ENCODE measurements at places on chromosomes 2 and 18. TPM values are rescaled to one million over a fixed set of nuclear protein-coding genes. Genes with fewer than 3 reads are reported as not detected.

- H3K4me3 ChIP-seq: no peak overlapping the region
- no peaks in the 10 kb centered on the region for H3K36me3 ChIP-seq
- peak; percentile 12 for DNase-seq
- no peaks in the 10 kb centered on the region for H3K4me1 ChIP-seq
- H3K27ac ChIP-seq: no peak overlapping the region
These were observed 644.6 kb upstream of the CNTNAP5 start for GRCh38 chr2:123380370-123380935.

DNA sequence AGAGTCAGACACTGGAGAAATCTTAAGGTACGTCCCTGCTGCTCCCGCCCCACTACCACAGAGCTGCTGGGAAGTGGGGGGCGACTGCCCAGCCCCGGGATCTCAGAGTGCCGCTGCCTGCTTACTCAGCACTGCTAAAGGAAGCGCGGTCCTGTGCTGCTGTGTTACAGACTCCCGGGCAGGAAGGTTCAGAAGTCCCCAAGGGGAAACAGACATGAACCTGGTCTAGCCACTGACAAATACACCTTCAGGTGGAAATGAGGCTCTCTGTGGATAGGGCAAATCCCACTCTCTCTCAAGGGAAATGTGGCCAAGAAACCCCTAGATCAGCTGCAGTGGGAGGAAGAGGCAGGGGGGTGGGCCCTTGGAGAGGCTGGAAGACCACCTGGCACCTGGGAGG lies 13.7 kb downstream of the MTERF4 start:
- DNase-seq: no peak
- H3K4me3 ChIP-seq: no peak overlapping the region
- H3K27ac ChIP-seq: no peak overlapping the region
- H3K4me1 ChIP-seq: no peaks in the 10 kb centered on the region
- no peaks in the 10 kb centered on the region for H3K27me3 ChIP-seq

GRCh38 chr2:128504246-128505149 lies 185.8 kb upstream of the HS6ST1 start:
- no peaks in the 10 kb centered on the region for H3K36me3 ChIP-seq
- H3K4me3 ChIP-seq: no peak overlapping the region
- no peaks in the 10 kb centered on the region for H3K27me3 ChIP-seq
- no peak overlapping the region for H3K27ac ChIP-seq

GRCh38 chr2:55771612-55772011 lies 78.0 kb upstream of the PNPT1 start:
- no peak overlapping the region for H3K4me3 ChIP-seq
- DNase-seq: peak; percentile 56
- no peaks in the 10 kb centered on the region for H3K4me1 ChIP-seq
- H3K36me3 ChIP-seq: no peaks in the 10 kb centered on the region
- H3K27ac ChIP-seq: no peak overlapping the region

GRCh38 chr2:106044021-106044420 lies 150.1 kb downstream of the UXS1 start:
- no peak overlapping the region for H3K27ac ChIP-seq
- peaks cover 2% of the 10 kb centered on the region for H3K4me1 ChIP-seq
- no peak overlapping the region for H3K4me3 ChIP-seq

- H3K27ac ChIP-seq: no peak overlapping the region
- H3K4me3 ChIP-seq: no peak overlapping the region
- DNase-seq: peak; percentile 34
- no peaks in the 10 kb centered on the region for H3K27me3 ChIP-seq
- no peaks in the 10 kb centered on the region for H3K36me3 ChIP-seq
These were observed 68.0 kb downstream of the SERPINB8 start for GRCh38 chr18:64037812-64038414.

DNA sequence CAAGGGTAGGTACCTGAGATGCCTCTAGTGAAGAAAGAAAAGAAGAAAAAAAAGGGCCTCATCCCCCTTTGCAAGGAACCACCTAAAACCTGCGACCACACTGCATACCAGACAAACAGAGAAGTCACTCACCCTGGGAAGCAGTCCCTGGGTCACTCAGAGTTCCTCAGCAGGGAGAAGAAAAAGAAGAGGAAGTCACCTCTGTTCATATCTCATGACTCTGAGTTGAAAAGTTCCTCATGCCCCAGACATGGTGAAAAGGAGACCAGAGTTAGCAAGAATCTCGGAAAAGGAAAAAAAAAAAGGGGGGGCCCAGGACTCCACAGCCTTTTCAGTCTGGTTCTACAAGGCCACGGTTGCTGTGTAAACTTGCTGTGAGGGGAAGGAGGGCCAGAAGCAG lies 478.4 kb upstream of the NRXN1 start:
- DNase-seq: peak; percentile 57
- no peaks in the 10 kb centered on the region for H3K27me3 ChIP-seq
- no peak overlapping the region for H3K4me3 ChIP-seq
- no peaks in the 10 kb centered on the region for H3K36me3 ChIP-seq
- H3K27ac ChIP-seq: no peak overlapping the region
- H3K4me1 ChIP-seq: no peaks in the 10 kb centered on the region

- no peak overlapping the region for H3K4me3 ChIP-seq
- H3K4me1 ChIP-seq: no peaks in the 10 kb centered on the region
- H3K27ac ChIP-seq: no peak overlapping the region
These were observed 112.8 kb upstream of the SLC39A10 start for GRCh38 chr2:195543902-195544894.

SANBR gene
- total RNA-seq: 11.4 TPM

MAL gene
- total RNA-seq: 2.4 TPM

TUBB6 gene
- 230 TPM for total RNA-seq

Data from muscle of leg (tissue), 16 donors.